ENCODE measurements at places on chromosomes 5 and 9. TPM values are rescaled to one million over a fixed set of nuclear protein-coding genes. Genes with fewer than 3 reads are reported as not detected.

GRCh38 chr9:113530022-113530635, 66.6 kb downstream of the RGS3 start:
- no peak overlapping the region for H3K27ac ChIP-seq
- no peak overlapping the region for H3K4me3 ChIP-seq
- no peaks in the 10 kb centered on the region for H3K27me3 ChIP-seq

UBTD2 gene
- total RNA-seq, result 5.4 TPM

GRCh38 chr5:173629628-173630027, 13.2 kb upstream of the BOD1 start:
- H3K27ac ChIP-seq, result no peak overlapping the region
- no peak for DNase-seq
- no peaks in the 10 kb centered on the region for H3K27me3 ChIP-seq
- H3K4me3 ChIP-seq, result no peak overlapping the region

MEF2C gene
- 9.4 TPM for total RNA-seq

GRCh38 chr9:90843525-90843924, 41.9 kb downstream of the SYK start:
- no peak overlapping the region for H3K4me3 ChIP-seq
- H3K27ac ChIP-seq, result no peak overlapping the region
- DNase-seq, result no peak

DDX4 gene
- total RNA-seq, result not detected

- peaks cover 3% of the 10 kb centered on the region for H3K4me1 ChIP-seq
- H3K36me3 ChIP-seq, result no peaks in the 10 kb centered on the region
- no peak overlapping the region for H3K27ac ChIP-seq
- peaks cover 3% of the 10 kb centered on the region for H3K27me3 ChIP-seq
- no peak for DNase-seq
Measured at GRCh38 chr5:59813761-59814536, 79.6 kb downstream of the PDE4D start.

CLIC3 gene
- total RNA-seq, result 8.0 TPM

DNA sequence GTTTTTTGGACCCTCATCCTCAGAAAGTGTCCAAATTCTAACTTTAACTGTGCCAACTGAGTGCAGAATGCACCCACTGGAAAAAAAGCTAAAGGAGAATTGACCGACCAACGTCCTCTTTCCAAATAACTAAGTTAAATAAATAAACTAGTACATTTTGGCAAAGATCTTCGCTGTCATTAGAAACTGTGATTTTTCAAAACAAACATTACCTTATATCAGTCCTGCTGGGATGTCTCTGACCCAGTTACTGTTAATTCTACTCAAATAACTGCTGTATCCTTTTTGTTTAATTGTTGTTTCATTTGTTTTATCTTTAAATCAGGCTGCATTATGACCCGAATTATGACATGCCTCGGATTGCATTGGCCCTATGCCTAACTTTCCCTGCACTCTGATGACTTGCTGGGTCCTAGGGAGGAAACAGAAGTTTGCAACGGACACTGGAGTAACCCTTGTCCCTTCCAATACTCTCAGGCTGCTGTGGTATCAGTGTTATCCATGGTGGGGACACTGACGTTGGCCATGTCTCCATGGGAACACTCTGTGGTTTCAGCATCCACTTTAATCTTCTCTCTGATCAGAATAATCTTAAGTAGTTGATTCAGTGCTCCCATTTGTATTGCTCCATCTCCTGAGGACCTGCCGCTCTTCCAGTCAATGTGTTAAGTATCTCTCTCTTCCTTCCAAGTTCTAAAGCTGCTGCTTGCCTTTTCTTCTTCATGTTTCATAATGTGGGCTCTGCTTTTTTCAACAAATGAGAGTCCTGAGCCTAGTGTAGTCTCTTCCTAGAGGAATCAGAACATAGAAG, 11.1 kb upstream of the IFNA5 start:
- no peak for DNase-seq
- no peaks in the 10 kb centered on the region for H3K4me1 ChIP-seq
- H3K36me3 ChIP-seq, result peaks cover 3% of the 10 kb centered on the region
- H3K27me3 ChIP-seq, result no peaks in the 10 kb centered on the region
- no peak overlapping the region for H3K4me3 ChIP-seq

- peaks cover 12% of the 10 kb centered on the region for H3K4me1 ChIP-seq
- H3K27ac ChIP-seq, result no peak overlapping the region
- DNase-seq, result no peak
- H3K27me3 ChIP-seq, result peaks cover 11% of the 10 kb centered on the region
Measured at GRCh38 chr5:177109810-177110209, 23.1 kb downstream of the FGFR4 start.

GRCh38 chr9:36560771-36561170, 11.9 kb upstream of the MELK start:
- H3K4me3 ChIP-seq, result no peak overlapping the region
- no peaks in the 10 kb centered on the region for H3K27me3 ChIP-seq
- no peak for DNase-seq

DNA sequence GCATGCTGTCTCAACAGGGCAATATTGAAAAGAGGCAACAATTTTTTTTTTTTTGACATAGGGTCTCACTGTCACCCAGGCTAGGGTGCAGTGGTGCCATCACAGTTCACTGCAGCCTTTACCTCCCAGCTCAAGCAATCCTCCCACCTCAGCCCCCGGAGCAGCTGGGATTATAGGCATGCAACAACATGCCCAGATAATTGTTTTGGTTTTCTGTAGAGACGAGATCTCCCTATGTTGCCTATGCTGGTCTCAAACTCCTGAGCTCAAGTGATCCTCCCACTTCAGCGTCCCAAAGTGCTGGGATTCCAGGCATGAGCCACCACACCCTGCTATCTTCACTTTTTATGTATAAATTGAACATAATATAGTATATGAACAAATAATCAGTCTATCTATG, 47.6 kb downstream of the PRELID2 start:
- no peaks in the 10 kb centered on the region for H3K4me1 ChIP-seq
- no peaks in the 10 kb centered on the region for H3K36me3 ChIP-seq
- H3K27me3 ChIP-seq, result no peaks in the 10 kb centered on the region
- H3K4me3 ChIP-seq, result no peak overlapping the region
- H3K27ac ChIP-seq, result no peak overlapping the region

SHC3 gene
- not detected for total RNA-seq

GRCh38 chr5:1037123-1037670, 28.6 kb downstream of the NKD2 start:
- no peak overlapping the region for H3K27ac ChIP-seq
- no peaks in the 10 kb centered on the region for H3K4me1 ChIP-seq
- no peak for DNase-seq
- H3K27me3 ChIP-seq, result no peaks in the 10 kb centered on the region
- no peak overlapping the region for H3K4me3 ChIP-seq

- H3K27ac ChIP-seq, result no peak overlapping the region
- DNase-seq, result no peak
- no peaks in the 10 kb centered on the region for H3K27me3 ChIP-seq
- no peaks in the 10 kb centered on the region for H3K36me3 ChIP-seq
Measured at GRCh38 chr9:121784731-121785411, 133.4 kb downstream of the DAB2IP start.

- H3K4me1 ChIP-seq, result peaks cover 27% of the 10 kb centered on the region
- peak overlapping the region; percentile 94 for H3K4me3 ChIP-seq
- no peak for DNase-seq
Measured at GRCh38 chr5:177023303-177023664, 788 bp downstream of the ZNF346 start.

- H3K27ac ChIP-seq, result no peak overlapping the region
- H3K36me3 ChIP-seq, result peaks cover 13% of the 10 kb centered on the region
- no peaks in the 10 kb centered on the region for H3K27me3 ChIP-seq
- no peak for DNase-seq
Measured at GRCh38 chr5:113574417-113574816, 60.9 kb downstream of the YTHDC2 start.

GRCh38 chr9:84374013-84374412, 33.5 kb upstream of the SLC28A3 start:
- peaks cover 7% of the 10 kb centered on the region for H3K27me3 ChIP-seq
- H3K4me1 ChIP-seq, result no peaks in the 10 kb centered on the region
- no peak overlapping the region for H3K4me3 ChIP-seq
- no peak overlapping the region for H3K27ac ChIP-seq

All from T-cell (primary cell).